ENCODE measurements at places on chromosomes 7 and 10. TPM values are rescaled to one million over a fixed set of nuclear protein-coding genes. Genes with fewer than 3 reads are reported as not detected.

TDRD1 gene
- total RNA-seq: 0.09 TPM

MMD2 gene
- total RNA-seq: not detected

TET1 gene
- total RNA-seq: 2.3 TPM

ZNF365 gene
- total RNA-seq: not detected

NUTM2B gene
- total RNA-seq: 1.5 TPM

COL17A1 gene
- total RNA-seq: not detected

SEMA4G gene
- total RNA-seq: 1.0 TPM

CD36 gene
- not detected for total RNA-seq

PSMG3 gene
- total RNA-seq: 37.8 TPM

CYREN gene
- 40.3 TPM for total RNA-seq

TUBB8 gene
- total RNA-seq: not detected

FAM3C gene
- 27.6 TPM for total RNA-seq

AGR2 gene
- not detected for total RNA-seq

FAM25G gene
- total RNA-seq: not detected

GRID2IP gene
- total RNA-seq: not detected

ADCY1 gene
- 3.1 TPM for total RNA-seq

OPALIN gene
- total RNA-seq: not detected

C7orf33 gene
- total RNA-seq: not detected

RPEL1 gene
- total RNA-seq: not detected

HOXA4 gene
- 0.16 TPM for total RNA-seq

PNLIPRP1 gene
- total RNA-seq: not detected

TMEM225B gene
- 2.4 TPM for total RNA-seq

LRIT2 gene
- not detected for total RNA-seq

DOCK1 gene
- 0.41 TPM for total RNA-seq

UPK3BL1 gene
- 16.6 TPM for total RNA-seq

DNAH11 gene
- 1.9 TPM for total RNA-seq

SPDYE6 gene
- total RNA-seq: not detected

MNX1 gene
- 0.14 TPM for total RNA-seq

EVX1 gene
- not detected for total RNA-seq

CCL24 gene
- total RNA-seq: not detected

MRLN gene
- total RNA-seq: not detected

GIMAP1 gene
- total RNA-seq: 18.8 TPM

CAMK2G gene
- total RNA-seq: 52.5 TPM

DYNC1I1 gene
- total RNA-seq: not detected

MKI67 gene
- 272 TPM for total RNA-seq

UTF1 gene
- total RNA-seq: not detected

DRGX gene
- total RNA-seq: not detected

CTNNA3 gene
- not detected for total RNA-seq

OR2A12 gene
- total RNA-seq: not detected

KCND2 gene
- not detected for total RNA-seq

HTR5A gene
- total RNA-seq: not detected

LRRD1 gene
- total RNA-seq: not detected
